ENCODE measurements at places on chromosomes 7 and 10.
A peak's percentile ranks its signal among the peaks of the same experiment; 100 is the strongest.

DNA sequence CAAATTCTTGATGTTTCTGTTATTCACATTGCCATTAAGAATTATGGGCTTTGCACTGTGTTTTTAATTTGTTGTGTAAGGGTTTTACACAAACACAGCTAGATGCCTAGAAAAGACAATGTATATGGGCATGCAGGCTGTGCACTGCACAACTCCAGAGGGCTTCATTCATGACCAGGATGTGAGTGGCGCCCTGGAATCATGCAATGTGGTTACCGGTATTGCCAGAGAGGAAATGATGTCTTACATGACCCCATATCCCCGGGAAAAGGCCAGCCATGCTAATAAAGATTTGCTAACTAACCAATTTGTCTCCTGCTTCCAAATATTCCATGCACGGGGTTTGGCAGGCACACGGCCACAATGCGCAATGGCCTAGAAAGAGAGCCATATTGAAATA, 16.9 kb downstream of the KCNMA1 start:
- DNase-seq, result peak; percentile 84

DNA sequence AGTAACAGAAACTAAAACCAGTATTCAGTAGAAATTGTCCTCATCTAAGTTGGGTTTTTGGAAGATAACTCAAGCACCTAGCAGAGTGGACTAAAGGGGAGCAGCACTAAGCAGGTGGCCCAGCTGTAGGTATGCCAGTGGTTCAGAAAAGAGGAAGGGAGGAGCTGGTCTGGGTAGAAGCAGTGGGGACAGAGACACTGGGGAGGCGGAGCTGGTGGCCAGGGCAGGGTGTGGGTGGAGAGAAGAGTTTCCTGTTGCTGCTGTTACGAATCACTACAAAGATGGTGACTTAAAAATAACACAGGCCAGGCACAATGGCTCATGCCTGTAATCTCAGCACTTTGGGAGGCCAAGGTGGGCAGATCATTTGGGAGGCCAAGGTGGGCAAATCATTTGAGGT, 136.2 kb downstream of the WDR11 start:
- no peak for DNase-seq

GRCh38 chr10:44068716-44069482, 316.0 kb downstream of the CXCL12 start:
- DNase-seq, result no peak

DNA sequence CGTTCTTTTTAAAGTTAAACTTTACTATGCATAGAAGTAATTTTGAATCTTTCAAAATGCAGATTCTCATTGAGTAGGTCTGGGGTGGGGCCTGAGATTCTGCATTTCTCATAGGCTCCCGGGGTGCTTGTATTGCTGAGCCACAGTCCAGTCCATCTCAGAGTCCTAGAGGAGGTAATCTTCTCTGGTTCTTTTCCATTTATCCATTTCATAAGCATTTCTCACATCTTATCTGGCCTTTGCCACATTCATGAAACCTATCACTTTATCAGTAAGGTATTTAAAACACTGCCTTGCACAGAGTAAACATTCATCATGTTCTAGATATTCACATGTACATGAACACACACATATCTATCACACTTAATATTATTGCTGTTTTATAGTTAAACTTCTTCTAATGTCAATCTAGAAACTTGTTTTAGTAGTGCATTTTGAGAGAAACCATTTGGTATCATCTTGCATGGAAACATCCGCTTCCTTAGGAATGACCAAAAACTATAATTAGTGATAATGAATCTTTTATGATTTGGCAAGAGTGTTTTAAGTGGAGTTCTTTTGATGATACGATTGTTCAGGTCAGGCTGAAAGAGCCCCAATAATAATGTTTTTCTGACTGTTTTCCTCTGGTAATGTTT, 12.0 kb downstream of the GNAI1 start:
- no peak for DNase-seq

GRCh38 chr10:75098902-75099673, 12.4 kb upstream of the SAMD8 start:
- no peak for DNase-seq

DNA sequence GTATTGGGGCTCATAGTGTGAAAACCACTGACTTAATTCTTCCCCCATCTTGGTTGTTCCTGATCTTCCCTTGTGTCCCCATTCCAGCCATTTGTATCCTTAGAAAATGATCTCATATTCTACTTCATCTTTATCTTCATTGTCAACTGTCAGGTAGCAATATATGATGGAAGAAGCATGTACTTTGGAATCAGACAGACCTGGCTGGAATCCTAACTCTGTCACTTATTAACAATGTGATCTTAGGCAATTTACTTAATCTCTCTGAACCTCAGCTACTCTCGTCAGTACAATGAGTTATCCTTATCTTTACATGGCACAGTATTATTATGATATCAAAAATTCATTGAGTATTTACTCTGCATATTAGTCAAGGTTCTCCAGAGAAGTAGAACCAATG, 10.1 kb downstream of the CFTR start:
- DNase-seq, result no peak

Measured in HT1080 (cell line).